ENCODE measurements at places on chromosomes 5 and 9.

DNA sequence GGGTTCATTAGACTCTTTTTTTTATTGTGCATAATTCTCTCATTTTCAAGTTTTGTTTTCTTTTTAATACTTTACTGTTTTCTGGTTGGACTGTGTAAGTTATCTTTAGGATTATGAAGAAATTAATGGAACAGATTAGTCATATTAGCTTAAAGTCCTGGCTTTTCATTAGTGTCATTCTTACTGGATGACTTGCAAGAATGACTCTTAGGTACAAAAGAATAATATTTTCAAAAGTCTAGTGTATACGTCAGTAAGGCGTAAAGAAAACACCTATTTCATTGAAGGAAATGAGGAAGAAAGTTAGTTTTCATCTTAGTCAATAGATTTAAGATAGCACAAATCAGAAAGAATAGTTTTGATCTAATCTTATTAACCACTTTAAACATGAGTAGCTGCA is 20.4 kb downstream of the UHRF2 start:
- no peak for DNase-seq

DNA sequence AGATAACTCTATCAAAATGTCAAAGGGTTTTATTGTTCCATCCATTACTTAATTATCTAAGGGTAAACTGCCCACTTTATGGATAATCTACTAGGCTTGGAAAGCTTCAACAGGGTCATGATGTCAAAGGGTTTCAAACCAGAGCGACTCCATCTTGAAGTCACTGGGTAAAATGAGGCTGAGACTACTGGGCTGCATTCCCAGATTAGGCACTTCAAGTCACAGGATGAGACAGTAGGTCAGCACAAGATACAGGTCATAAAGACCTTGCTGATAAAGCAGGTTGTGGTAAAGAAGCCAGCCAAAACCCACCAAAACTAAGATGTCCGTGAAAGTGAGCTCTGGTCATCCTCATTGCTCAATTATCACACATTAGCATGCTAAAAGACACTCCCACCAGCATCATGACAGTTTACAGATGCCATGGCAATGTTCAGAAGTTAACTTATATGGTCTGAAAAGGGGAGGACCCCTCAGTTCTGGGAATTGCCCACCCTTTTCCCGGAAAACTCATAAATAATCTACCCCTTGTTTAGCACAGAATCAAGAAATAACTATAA is 138.6 kb downstream of the GNAQ start:
- DNase-seq, result no peak

GRCh38 chr9:106772523-106773290 is 90.3 kb upstream of the ZNF462 start:
- DNase-seq, result no peak

DNA sequence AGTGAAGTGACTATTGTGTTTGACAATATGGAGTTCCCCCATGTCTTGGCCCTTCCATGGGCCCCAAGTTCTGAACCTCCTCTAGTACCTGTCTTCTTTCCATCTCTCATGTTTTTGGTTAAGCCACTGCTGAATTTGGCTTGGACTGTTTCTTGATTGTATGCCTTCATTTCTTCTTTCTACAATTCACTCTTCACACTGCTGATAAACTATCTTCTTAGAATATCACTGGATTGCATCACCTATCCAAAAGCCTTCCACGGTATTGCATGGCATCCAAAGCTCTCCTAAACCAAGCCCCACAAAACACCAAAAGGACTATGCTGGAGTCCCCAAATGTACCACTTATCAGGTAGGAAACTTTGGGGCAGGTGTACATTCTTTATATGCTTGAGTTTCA is 4.3 kb upstream of the POC5 start:
- no peak for DNase-seq

DNA sequence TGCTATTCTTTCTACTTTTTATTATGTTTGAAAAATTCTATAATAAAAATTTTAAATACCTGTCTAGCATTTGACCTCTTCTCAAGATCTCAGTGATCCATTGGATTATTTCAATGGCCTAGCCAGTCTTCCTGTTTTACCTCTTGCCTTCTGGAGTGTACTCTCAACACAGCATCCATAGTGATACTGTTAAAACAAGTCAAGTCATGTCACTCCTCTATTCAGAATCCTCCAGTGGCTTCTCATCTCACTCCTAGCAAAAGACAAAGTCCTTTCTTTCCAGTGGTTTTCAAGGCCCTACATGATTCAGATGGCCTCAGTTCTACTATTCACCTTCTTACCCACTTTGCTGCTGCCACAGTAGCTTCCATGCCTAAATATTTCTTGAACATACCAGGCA is 1.8 kb downstream of the MARVELD2 start:
- DNase-seq, result no peak

All from thoracic aorta (tissue), 2 donors.